ENCODE measurements at places on chromosomes 7 and 10.

DNA sequence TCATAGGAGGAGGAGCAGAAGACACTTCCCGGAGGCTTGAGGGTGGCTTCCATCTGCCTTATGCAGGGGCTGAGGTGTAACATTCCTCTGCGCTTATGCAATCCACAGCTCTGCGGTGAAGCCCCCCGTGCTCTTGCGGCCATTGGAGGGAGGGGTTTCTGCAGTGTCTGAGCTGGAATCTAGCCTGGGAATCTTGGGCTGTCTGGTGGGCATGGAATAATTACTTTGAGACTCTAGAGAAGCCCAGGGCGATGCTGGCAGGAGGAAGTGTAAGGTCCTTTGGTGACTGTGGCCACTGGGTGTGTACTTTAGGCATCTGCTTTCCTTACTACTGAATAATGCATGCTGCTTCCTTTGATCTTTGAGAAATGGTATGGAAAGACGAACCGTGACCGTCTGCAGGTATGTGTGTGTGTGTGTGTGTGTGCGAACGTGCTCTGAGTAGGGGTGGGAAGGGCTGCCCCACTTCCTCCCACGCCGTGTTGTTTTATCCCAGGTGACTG, 181.0 kb downstream of the PRPF18 start:
- no peak for DNase-seq

- no peak for DNase-seq
Measured at GRCh38 chr7:92739091-92739490, 97.3 kb downstream of the CDK6 start.

- no peak for DNase-seq
Measured at GRCh38 chr7:27952456-27953285, 212.7 kb downstream of the TAX1BP1 start.

- no peak for DNase-seq
Measured at GRCh38 chr10:104208730-104209129, 23.4 kb downstream of the CFAP43 start.

DNA sequence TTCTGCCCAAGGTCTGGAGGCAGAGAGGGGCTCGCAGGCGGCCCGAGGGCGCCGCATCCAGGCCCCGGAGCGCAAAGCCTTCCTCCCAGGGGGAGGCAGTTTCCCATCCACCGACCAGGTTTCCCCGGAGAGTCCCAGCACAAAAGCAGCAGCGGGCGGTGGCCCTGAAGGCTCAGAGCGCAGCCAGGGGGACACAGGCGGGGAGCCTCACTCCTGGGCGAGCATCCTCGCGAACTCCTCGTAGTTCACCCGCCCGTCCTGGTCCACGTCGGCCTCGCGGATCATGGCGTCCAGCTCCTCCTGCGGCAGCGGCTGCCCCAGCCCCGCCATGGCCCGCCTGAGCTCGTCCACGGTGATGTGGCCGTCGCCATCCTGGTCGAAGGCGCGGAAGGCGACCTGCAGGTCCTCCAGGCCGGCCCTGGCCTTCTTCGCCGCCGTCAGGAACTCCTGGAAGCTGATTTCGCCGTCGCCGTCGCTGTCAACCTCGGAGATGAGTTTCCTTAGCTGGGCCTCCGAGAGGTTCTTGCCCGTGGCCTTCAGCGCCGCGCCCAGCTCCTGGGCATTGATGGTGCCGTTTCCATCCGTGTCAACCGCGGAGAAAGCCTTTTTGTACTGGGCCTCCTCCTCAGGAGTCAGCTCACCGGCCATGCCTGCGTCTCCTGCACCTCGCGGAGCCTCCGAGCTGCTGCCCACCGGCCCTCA, 428 bp downstream of the CALML5 start:
- DNase-seq = no peak
